Occipital lobe (tissue), 3 donors: ENCODE measurements at places on chromosomes 16 and 17.

- DNase-seq: no peak
These were observed 2.7 kb upstream of the TRAF7 start for GRCh38 chr16:2152695-2153506.

GRCh38 chr17:235831-236640 lies 54.6 kb upstream of the DOC2B start:
- no peak for DNase-seq

DNA sequence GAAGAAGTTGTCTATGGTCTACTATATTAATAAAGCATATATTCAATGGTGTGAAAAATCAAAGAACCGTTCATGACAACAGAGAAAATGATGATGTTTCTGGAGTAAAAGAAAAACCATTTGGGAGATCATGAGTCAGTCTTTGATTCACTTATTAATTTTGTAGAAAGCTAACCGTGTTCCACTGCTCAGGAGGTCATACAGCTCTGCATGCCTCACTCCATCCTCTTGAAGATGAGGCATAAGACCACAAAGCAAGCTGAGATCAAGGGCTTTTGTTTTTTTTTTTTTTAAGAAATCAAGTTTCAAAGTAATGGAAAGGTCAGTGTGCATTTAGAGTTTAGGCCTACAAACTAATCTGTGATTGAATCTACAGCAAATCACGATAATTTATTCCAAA lies 206.4 kb downstream of the CEP112 start:
- no peak for DNase-seq

DNA sequence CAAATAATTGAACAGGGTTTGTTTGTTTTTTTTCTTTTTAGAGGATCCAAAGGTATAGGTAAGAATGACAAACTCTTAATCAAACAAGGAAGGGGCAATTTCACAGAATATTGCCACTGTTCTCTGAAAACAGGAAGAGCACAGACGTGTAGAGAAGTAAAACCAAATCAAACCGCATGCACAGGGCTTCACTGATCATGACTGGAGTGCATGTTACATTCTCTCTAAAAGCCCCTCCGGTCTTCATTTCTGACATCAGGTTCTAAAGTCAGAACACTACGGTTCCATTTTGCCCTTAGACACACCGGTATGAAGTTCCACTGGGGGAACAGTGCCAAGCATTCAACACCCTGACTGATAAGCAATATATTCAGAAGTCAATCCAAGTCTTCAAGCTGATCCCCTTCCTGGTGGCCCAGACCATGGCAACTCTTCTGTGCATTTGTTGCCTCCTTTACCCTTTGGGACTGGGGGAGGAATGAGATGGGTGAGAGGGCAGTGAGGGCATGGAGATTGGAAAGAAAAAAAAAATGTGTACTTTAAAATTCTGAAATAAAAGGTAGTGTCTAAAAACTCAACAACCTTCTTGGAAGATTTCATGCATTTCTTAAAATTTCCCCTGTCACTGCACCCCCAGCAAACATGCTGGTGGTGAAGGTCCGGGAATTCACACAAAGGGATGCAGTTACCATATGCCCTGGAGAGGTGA lies 1.4 kb downstream of the MMD start:
- DNase-seq: no peak

DNA sequence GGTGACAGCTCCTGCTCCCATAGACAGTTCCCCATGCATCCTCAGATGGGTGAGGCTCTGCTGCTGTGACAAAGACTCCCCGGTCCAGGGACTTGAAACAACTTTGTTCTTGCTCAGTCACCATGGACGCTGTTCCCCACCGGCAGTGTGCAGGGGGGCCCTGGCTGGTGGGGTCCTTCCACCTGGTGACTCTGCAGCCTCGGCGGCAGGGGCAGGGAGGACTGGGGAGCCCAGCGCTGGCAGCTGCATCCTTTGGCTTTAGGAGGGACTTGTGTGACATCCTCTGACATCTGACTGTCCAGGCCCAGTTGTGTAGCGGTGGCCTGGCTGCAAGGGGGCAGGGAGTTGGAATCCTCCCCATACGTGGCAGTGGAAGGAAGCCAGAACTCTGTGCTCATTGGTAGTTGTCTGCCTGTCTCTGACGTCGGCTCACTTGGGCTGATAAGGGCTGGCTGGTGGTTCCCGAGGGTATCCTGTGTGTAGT lies 107.3 kb downstream of the CMIP start:
- no peak for DNase-seq

DNA sequence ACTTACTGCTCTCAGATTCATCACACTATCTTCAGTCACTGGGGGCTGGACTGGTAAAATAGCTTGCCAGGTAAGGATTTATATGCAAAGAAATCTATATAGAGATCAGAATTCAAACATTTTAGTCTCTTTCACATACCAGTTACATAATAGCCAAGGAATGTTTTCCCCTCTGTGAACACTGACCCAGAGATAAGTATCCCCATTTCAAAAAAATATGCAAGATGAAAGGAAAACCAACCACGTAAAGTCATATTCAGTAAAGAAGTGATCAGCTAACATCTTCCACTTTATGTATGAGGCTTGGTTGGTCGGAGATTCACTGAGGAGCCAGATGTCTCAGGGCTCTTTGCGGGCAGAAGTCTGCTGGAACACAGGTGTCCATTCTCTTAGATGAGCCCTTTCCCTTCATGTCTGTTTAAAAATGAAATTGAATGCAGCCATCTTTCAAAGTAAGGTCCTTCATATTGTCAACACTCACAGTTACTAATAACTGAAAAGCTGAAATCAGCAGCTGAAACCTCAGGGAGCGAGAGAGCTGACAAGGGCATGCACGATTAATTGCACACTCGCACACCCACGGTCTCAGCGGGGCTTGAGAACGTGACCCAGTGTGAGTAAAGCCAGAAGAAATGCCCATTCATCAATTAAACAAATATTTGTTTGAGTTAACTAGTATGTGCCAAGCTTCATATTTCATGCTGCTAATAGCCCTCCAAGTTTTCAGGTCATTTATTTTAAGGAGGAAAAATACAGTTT lies 161.2 kb downstream of the MRTFB start:
- DNase-seq: no peak

GRCh38 chr16:77169650-77170236 lies 21.2 kb upstream of the MON1B start:
- DNase-seq: no peak

GRCh38 chr17:81858170-81858966 lies 2.0 kb downstream of the P4HB start:
- DNase-seq: no peak

DNA sequence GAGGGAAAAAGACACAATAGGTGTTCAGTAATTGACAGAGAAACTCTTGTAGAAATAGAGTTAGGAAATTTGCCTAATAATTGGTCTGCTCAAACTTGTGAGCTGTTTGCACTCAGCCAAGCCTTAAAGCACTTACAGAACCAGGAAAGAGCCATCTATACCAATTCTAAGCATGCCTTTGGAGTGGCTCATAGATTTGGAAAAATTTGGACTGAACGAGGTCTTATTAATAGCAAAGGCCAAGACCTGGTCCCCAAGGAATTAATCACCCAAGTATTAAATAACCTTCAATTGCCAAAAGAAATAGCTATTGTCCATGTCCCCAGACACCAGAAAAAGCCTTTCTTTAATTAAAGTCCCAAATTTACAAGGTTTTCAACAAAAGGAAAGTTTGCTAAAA lies 90.3 kb downstream of the EMP2 start:
- DNase-seq: no peak

- no peak for DNase-seq
These were observed 34.1 kb downstream of the CBFB start for GRCh38 chr16:67063008-67063407.

GRCh38 chr16:62863139-62863538 lies 826.9 kb upstream of the CDH8 start:
- DNase-seq: no peak

DNA sequence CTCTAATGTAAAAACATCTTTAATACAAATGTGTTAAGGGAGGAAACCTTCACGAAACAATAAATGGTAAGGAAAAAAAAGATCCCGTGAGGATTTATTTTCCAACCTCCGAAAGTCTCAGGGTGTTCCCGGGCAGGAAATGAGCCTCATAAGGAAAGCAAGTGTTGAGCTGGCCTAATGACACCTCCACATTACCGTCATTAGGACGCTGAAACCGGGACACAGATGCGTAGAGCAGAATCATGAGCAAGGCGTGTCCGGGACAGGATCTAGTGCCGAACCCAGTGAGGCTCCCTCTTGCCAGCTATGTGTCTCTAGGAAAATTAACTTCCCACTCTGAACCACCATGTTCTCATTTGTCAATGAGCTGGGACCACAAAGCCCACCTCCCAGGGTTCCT lies 22.7 kb upstream of the CYTH1 start:
- DNase-seq: no peak

- peak; percentile 46 for DNase-seq
These were observed 38.2 kb downstream of the MARF1 start for GRCh38 chr16:15604460-15605440.

DNA sequence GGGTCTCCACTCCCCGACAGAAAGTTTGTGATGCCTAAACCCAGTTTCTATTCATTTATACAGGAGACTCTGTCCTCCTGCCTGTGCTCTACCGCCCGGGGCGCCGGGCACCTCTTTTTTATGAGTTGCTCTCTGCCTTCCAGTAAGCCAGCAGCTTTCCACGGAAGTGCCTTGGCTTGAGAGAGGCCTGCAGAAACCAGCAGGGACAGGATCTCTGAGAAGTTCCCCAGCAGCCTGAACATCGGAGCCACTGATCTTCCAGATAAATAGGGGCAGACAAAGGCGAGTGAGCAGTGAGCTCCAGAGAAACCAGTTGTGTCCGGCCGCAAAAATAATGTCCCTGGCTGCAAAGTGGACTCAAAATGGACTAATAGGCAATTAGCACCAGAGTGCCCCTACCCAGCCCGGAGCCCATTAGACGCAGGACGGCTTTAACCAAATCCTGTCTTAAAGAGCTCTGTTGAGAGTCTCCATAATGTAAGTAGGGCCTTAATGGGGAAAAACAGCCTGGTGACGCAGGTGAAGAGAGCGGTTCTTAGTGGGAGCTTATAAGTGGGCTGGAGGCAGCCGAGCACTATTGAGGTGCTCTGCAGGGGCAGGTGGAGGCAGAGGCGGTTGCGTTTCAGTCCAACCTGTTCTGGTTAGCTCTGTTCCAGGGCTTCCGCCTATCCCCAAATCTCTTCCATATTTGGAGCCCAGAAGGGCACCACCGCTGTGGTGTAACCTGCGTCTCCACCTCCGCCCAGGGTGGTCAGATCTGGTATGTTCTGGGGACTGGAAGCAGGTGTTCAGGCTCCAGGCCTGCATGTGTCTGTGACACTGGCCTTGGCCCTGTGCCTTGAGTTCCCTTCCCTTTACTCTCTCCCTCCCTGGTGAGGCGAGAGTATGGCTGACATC lies 74.1 kb downstream of the NT5M start:
- DNase-seq: no peak

GRCh38 chr17:32267690-32268205 lies 2.1 kb downstream of the RHBDL3 start:
- no peak for DNase-seq

DNA sequence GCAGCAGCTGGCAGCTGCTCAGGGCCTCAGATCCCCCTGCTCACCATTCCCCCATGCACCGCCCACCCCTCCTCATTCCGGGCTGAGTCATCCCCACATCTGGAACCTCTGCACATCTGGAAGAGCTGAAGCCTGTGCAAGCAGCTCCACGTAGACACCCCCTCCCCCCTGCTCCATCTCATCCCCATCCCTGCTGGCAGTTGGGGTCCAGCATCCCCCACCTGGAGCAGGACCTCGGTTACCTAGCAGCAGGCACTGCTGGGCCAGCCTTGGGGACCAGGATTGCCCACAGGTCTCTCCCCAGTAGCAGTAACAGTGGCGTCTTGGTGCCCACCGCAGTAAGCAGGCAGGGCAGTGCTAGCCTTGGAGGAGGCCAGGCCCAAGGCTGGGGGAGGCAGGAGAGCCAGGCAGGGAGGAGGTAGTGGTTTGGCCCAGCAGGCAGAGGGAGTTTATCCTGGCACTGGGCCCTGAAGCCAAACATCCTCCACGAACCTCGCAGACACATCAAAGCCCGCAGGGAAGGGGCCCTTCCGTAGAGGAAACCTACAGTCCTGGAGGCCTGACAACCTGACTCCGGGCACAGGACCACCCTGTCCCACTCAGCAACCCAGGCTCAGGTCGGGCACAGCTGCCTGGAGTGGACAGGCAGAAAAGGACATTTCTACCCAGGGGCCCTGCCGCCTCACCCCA lies 7.7 kb upstream of the TMEM92 start:
- DNase-seq: no peak

GRCh38 chr17:78031435-78031834 lies 72.9 kb downstream of the TNRC6C start:
- DNase-seq: no peak

- DNase-seq: no peak
These were observed 1.3 kb downstream of the RBBP6 start for GRCh38 chr16:24540602-24541210.

DNA sequence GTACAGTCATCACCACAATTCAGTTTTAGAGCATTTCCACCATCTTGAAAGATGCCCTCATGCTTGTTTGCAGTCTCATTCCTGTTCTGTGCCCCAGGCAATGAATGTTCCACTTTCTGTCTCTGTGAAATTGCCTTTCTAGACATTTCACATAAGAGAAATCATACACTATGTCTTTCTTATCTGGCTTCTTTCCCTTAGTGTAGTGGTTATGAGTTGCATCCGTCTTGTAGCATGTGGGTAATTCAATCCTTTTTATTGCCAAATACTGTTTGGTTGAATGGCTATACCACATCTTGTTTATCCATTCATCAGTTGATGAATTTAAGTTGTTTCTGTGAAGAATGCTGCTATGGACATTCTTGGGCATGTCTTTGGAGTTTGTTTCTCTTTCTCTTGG lies 132.5 kb upstream of the PLCG2 start:
- DNase-seq: no peak

GRCh38 chr17:76502341-76503211 lies 1.4 kb upstream of the RHBDF2 start:
- DNase-seq: no peak

GRCh38 chr16:9798952-9799580 lies 383.2 kb downstream of the GRIN2A start:
- no peak for DNase-seq

- no peak for DNase-seq
These were observed 5.5 kb downstream of the CYBC1 start for GRCh38 chr17:82444941-82445521.

DNA sequence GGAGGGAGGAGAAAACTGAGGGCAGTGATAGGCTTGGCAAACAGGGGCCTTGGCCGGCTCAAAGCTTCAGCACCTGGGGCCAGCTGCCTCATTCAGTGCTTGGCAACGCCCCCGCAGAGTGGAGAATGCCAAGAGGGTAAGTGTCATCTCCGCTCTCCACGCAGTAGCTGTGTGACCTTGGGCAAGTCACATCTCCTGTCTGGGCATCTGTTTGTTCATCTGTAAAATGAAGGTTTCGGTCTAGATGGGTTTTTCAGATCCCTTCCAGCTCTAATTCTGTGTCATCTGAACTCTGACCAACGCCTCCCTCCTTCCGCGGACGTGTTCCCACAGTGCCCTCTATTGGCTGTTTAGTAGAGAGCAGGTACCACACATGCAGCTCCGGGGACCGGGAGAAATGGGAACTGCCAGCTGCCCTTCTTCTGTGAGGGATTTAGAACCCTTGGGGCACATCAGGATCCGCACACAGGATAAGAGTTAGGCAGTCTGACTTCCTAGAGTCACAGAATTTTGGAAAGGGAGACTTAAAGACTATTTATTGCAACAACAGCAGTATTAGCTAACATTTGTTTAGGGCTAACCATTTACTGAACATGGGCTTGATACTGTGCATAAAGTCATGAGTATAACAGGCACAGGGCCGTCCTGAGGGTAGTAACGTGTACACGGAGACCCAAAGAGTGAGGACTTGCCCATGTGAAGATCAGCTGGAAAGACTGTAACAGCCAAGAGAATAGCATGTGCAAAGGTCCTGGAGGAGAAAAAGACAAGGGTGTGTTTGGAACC lies 26.8 kb downstream of the GP2 start:
- no peak for DNase-seq
